ENCODE measurements at places on chromosomes 2 and 18. TPM values are rescaled to one million over a fixed set of nuclear protein-coding genes. Genes with fewer than 3 reads are reported as not detected.

POTEJ gene
- total RNA-seq: 0.07 TPM

DSG1 gene
- total RNA-seq: not detected

CMPK2 gene
- 0.92 TPM for total RNA-seq

HOXD12 gene
- total RNA-seq: not detected

GRCh38 chr18:48488388-48488850 is 50.4 kb upstream of the CTIF start:
- DNase-seq: peak; percentile 92

RGPD4 gene
- total RNA-seq: not detected

ITGB1BP1 gene
- total RNA-seq: 53.1 TPM

DNA sequence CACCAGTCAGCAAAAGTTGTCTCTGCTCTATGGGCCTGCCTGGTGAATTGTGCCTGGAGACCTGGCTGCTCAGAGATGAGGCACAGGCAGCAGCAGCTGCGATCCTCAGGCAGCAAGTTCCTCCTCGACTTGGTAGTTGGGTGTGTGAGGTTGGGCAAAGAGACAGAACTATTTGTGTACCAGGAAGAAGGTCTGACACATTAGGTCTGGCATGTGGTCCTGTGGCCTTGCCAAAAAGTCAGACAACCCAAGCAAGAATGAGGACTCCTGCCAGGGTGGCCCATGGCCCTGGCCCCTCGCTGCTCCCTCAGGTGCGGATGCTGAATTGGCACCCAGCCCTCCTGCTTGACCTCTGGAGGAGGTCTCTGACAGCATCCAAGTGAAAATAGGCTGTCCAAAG is 192.7 kb downstream of the DYSF start:
- peak; percentile 19 for DNase-seq

GAD1 gene
- 0.13 TPM for total RNA-seq

TBR1 gene
- 0.04 TPM for total RNA-seq

RDH14 gene
- 19.3 TPM for total RNA-seq

PAIP2B gene
- total RNA-seq: 1.2 TPM

ITGA4 gene
- 1.6 TPM for total RNA-seq

- no peak for DNase-seq
Observed at GRCh38 chr2:84526562-84526961, 10.3 kb downstream of the DNAH6 start.

DNA sequence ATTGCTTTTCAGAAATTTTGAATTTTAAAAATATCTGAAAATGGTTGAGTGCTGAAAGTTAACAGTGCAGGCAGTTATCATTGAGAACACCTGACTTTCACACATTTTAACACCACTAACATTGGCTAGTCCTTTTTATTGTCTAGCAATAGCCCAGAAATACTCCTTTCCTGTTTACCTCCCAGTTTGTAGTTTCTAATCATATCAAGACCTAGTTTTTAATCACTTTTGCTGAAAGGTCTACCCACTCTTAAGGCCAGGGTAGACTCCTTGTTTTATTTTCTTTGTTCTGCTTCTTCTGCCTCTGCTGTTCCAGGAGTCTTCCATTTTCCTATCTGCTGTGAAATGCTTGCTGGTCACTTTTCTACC is 72.1 kb downstream of the UBE2E3 start:
- no peak for DNase-seq

DNA sequence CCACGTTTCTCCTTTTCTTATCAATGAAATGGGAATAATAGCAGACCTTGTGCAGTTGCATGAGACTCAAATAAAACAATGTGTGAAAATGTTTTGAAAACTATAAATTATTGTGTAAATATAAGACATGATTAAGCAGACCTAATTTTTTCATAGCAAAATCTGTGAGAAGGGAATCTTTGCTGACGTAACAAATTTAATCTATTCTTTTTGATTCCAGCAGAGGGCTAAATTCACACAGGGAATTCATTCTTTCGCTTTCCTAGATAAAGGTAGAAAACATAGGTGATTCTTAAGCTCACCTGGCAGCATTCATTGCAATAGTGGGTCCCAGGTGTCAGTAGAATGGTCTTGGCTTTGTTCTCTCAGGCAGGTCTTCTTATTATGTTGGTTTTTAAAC is 450.0 kb upstream of the GCFC2 start:
- DNase-seq: no peak

AMER3 gene
- not detected for total RNA-seq

DNA sequence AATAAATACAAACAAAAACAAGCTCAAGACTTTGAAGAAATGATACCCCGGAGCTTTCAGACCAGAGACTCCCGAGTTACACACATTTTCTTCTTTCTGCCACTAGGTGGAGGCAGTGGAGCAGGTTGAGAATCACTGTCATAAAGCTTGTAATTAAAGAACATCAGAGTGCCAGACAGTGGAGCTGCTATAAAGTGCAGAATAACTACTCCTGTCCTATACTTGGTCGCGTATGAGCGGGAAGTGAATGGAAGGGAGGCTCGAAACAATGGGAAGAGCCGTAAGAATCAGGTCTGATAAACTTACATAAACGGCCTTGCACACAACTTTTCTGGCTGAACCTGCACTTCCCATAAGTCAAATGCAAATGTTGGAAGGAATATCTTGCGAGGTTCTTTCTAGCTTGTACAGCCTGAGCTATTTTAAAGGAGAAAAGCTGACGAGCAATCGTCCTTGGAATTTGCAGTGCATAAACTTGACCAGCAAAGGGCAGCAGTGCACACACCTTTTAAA is 189.0 kb downstream of the RPIA start:
- DNase-seq: peak; percentile 22

DNA sequence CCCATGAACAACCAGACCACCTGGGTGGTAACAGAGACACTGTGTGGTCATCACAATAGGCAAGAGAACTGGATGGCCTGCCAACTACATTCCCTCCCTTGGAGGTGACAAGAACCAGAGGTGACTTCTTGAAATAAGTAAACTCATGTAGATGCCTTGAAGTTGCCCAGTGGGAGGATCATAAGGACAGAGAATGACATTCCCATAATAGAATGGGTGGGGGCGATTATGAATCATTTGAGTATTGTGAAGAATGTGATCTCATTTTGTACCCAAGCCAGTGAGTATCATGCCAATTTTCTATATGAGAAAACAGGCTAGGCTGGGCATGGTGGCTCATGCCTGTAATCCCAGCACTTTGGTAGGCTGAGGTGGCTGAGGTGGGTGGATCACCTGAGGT is 211.4 kb upstream of the GYPC start:
- DNase-seq: no peak

DNA sequence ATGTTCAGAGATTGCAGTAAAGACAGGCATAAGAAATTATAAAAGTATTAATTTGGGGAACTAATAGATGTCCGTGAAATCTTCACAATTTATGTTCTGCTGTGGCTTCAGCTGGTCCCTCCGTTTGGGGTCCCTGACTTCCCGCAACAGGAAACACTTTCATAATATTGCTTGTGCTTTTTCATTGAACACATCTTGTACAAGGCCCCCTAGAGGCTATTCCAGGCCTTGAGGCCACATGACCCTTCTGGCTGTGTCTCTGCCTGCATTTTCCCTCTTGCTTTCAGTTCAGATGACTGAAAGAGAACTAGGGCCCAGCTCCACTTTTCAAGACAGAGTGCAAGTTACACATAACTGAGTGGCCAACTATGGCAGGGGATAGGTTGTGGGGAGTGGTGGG is 164.1 kb downstream of the TMEM247 start:
- no peak for DNase-seq

DNA sequence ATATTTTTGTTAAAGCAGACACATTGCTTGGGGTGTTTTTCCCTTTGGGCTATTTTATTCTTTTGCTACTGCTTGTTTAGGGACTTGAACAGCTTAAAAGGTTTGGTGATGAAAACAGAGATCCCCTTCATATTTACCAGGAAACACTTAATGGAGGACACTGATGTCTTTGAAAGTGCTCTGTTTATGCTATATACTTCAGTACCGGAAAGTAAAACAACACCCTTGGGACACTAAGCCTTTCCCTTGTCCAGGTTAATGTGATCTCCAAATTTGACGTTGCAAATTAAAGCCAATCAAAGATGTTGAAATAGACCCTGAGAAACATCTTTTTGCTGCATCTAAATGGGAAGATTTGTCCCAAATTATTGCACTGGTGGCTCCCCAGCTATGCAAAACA is 564.6 kb upstream of the PKDCC start:
- DNase-seq: no peak

DNA sequence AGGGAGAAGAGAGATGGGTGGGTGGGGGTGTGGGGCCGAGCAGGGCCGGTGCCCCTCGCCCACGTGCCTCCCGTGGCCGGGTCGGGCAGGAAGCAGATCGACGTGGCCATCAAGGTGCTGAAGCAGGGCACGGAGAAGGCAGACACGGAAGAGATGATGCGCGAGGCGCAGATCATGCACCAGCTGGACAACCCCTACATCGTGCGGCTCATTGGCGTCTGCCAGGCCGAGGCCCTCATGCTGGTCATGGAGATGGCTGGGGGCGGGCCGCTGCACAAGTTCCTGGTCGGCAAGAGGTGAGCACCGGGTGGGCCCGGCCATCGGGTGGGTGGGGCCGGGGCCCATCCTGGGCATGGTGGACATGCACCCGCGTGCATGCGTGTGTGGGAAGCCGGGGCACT is 21.8 kb downstream of the ZAP70 start:
- DNase-seq: no peak

DNA sequence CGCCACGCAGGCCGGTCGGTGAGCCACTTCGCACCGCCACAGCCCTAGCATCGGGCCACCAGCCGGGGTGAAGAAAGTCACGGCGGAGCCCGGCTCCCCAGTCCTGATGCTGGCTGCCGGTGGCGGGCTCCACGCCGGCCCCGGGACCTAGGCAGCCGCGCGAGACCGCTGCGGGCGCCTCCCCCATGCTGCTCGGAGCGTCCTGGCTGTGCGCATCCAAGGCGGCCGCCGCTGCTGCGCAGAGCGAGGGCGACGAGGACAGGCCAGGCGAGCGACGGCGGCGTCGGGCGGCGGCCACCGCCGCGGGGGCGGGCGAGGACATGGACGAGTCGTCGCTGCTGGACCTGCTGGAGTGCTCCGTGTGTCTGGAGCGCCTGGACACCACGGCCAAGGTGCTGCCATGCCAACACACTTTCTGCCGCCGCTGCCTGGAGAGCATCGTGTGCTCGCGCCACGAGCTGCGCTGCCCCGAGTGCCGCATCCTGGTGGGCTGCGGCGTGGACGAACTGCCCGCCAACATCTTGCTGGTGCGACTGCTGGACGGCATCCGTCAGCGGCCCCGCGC is 433 bp downstream of the SH3RF3 start:
- no peak for DNase-seq

GRCh38 chr2:37005118-37005868 is 39.0 kb upstream of the STRN start:
- DNase-seq: peak; percentile 5

DNA sequence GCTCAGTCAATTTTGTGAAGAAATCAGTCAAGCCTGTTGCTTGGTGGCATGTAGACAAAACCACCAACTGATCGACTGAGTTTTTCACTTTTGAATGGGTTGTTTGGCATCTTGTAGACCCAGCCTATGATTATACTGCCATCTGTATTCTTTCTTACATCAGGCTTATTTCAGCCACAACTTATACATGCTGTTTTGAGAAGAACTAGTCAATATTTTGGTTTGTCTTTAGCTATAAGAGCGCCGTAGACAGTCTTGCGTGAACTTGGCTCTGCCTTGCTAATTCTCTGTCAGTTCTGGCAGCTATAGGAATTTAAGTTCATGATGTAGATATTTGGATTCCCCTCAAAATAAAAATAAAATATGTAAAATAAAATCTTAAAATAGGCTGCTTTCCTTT is 742.0 kb upstream of the FANCL start:
- DNase-seq: no peak

DNA sequence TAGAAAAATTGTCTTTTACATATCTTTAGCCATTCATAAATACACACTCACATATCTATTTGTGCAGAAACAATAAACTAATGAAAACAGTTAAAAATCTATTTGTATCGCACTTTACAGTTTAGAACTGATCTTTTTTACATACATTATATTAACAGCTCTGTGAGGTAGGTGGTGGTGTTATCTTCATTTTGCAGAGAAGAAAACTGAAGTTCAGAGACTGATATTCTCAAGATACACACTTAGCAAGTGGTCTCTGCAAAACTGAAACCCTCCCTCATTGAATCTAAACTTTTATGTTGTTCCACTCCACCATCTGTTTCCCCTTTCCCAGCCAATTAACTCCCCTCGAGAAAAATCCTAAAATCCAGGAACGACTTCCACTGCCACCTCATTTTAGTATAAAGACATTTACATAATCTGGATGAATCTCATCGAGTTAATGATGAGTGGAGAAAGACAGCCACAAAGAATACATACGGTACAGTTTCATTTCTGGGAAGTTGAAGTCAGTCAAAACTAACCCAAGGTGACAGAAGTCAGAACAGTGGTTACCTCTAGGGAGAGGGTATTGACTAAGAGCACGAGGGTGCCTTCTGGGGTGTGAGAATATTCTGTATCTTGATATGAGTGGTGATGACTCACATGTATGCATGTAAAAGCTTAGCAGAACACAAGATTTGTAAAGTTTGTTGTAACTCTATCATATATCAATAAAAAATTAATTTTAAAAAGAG is 524.2 kb upstream of the TCF4 start:
- no peak for DNase-seq

GLI2 gene
- not detected for total RNA-seq

DNAJC5G gene
- total RNA-seq: not detected

LOXHD1 gene
- total RNA-seq: not detected

GRCh38 chr2:107027205-107027604 is 141.2 kb upstream of the ST6GAL2 start:
- DNase-seq: no peak

Measured in pulmonary artery endothelial cell (primary cell).